8988T (cell line): ENCODE measurements at places on chromosomes 2 and 18.
A peak's percentile ranks its signal among the peaks of the same experiment; 100 is the strongest.

DNA sequence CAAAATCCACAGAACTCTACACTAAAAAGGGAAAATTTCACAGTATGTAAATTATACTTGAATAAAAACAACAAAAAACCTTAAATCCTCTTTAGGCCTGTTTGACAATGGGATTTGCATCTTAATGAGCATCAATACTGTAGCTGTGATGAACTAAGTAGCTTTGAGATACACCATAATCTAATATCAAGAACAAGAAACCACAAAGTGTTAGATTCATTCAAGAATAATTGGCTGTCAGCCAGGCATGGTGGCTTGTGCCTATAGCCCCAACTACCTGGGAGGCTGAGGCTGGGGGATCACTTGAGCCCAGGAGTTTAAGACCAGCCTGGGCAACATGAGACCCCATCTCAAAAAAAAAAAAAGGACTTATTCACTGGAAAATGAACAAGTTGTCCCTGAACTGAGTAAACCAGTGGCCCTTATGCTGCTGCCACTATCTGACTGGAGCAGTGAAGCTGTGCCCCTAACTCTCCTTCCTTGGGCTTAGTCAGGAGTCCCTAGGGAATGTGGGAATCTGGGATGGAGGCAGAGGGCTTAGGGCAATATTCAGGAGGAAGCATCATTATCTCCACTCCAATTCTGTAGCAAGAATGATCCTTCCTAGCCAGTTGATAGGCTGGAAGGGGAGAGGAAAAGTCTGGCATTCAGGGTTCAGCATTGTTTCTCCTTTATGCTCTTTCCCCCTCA is 88.5 kb downstream of the PRKCE start:
- DNase-seq: no peak

DNA sequence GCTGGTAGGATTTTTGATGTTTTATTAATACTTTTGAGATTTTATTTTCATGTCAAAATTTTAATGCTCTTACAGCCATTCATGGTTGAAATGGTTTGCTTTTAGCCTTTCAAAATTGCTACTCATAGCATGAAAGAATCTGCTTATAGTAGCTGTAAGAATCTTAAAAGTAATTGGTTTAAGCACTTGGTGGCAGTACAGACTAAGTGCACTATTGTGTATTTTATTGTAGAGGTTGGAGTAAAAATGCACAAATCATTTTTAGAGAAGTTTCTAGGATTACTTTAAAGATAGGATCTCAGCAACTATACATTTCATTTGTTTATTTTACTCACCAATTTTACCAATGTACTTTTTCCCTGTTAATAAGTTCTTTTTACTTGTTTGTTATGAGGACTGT is 205.8 kb downstream of the SPAG16 start:
- DNase-seq: no peak

DNA sequence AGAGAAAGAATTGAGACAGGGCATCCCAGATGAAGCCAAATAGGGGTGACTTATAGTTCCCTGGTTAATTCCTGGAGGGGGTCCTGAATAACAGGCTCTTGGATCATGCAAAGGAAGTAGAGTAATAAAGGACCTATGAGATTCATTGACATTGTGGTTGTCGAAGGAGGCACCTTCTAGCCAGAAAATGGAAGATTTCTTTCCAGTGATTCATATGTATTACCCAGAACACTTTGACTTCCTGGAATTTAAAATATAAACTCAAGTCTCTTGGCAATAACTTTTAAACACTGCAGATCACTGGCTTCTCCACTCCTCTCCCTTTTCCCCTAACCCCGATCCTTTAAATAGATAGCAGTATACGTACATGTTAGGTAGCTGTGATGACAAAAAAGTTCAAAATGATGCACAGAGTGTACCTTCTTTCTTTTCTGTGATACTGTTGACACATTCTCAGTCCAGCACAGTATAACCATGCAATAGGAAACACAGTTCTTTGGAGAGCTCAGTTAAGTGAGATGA is 211.8 kb downstream of the LTBP1 start:
- DNase-seq: peak; percentile 7

DNA sequence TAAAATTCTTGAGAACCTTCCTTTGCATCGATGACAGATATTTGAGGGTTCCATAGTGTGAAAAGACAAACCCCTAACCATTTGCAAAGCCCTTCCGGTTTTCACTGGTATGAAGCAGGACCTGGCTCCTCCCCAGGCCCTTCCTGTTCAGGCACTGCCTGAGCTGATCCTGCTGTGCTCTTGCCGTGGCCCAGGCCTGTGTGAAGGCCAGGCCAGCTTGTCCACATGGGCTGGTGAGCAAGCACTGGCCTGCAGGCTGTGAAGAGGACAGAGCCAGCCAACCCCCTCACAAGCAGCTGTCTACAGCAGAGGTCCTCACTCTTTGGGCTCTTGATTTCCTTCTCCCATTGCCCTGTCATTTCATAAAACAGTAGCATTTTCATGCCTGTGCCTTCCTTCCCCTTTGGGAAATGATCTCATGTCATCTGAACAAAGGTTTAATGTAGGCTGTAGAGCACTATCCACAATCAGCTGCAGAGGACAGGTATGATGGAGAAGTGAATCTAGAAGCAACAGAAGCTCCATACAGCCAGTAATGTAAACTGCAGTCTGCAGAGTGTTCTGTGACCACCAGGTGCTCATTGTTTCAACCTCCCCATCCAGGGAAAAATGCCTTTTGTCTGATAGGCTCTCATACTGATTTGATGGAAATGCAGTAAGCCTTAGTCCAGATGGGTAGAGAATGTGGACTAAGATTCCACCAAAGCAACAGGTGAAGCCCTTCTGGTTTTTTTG is 19.8 kb downstream of the MPHOSPH10 start:
- no peak for DNase-seq

- DNase-seq: no peak
Measured at GRCh38 chr2:192253692-192254091, 59.0 kb upstream of the TMEFF2 start.

DNA sequence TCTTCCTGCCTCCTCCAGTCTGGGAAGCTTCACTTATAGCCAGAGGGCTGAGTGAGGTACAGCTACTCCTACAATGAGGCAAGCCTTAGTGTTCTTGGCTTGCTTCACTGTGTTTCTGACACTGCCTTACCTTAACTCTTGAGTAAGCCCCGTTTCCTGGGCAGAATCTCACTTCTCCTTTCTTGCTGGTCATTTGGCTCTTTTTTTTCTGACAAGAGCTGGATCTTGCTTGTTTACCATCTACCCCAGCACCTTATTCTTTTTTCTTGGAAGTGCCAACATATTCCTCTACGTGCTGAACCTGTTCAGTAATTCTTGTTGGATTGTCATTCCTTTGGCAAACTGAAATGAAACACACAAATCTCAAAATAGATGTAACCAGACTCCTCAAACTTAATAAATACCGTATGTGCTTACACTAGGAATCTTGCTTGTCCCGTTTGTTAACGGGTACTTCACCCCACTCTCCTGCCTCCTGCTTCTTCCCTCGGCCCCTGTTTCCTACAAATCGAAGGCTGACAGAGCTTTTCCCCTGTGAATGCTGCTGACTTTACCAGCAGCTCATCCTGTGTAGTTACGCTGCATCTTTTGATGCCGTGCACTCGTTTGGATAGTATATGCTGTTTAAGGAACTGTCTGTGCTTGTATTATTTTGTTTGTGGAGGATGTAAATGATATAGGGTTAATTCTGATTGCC is 132.2 kb downstream of the FMNL2 start:
- no peak for DNase-seq

GRCh38 chr2:178700922-178701342 is 106.3 kb downstream of the TTN start:
- DNase-seq: no peak

GRCh38 chr2:119553687-119554344 is 9.6 kb downstream of the CFAP221 start:
- DNase-seq: no peak

GRCh38 chr2:13308989-13309388 is 592.3 kb downstream of the TRIB2 start:
- no peak for DNase-seq

GRCh38 chr2:240913810-240914644 is 7.9 kb downstream of the CROCC2 start:
- peak; percentile 99 for DNase-seq

DNA sequence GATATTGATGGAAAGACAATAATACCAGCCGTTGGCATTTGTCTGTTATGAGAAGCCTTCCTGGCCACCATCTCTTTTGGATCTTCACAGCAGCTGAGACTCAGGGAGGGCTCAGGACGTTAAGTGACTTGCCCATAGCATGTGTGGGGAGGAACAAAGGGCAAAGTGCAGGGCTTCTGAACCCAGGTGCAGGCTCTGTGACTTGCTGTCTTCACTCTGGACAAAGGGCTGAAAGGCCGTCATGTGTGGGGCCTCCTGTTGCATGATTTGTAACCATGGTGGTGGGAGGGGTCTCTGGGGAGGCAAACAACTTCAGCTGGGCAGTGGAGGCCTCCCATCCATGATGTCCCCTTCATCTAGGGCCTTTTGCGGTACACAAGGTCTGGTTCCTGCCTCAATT is 65.5 kb upstream of the SIX2 start:
- no peak for DNase-seq

GRCh38 chr2:9057939-9058761 is 54.7 kb upstream of the MBOAT2 start:
- DNase-seq: no peak

DNA sequence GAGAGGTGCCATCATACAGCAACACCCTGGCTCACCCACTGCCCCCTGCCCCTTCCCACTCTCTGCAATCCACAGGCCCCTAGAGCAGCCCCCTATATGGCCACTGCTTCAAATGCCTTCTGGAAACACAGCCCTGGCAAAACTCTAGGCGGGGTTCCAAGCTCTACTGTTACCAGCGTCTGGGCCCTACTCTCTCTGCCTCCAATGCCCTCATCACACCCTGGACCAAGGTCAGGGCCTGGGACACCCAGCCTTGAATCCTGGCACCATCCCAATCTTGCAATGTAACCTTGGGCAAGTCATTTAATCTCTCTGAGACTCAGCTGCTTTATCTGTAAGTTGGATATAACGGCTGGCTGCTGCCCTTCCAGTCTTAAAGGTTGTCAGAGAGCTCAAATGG is 39.2 kb upstream of the LOXHD1 start:
- DNase-seq: no peak

DNA sequence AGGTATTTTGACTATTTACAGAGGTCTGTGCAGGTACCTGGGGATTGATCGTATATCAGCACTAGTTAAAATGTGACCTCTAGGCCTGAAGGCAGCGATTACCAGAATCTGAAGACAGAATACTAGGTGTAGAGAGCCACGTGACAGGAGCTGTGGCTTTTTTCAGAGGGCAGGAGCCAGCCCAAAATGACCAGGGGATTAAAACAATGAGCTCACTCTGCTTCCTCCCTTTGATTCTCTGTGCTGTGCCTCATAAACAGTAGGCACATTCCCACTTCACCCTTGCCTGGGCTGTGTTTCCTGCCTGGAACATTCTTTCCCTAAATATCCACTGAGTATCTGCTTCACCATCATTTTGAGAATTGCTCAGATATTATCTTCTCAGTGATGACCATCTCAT is 15.2 kb downstream of the ITGAV start:
- DNase-seq: no peak

DNA sequence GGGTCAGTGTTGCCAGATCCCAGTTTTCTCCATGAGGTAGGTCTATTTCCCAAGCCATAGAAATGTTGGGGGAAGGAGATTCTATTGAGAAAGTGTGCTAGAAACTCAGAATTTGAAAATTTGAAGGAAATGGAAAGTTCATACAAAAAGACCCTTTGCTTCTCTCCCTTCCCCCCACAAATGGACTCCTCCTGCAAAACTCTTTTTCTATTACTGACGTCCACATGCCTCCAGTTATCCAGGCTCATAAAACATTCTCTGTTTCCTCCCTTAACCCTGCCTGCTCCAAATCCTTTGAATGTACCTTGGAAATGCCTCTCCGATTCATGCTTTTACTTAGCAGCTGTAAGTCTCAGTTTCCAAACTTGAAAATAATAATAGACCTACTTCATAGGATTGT is 237.5 kb upstream of the TNP1 start:
- no peak for DNase-seq

- no peak for DNase-seq
Measured at GRCh38 chr2:237715459-237715947, 83.1 kb upstream of the RBM44 start.

DNA sequence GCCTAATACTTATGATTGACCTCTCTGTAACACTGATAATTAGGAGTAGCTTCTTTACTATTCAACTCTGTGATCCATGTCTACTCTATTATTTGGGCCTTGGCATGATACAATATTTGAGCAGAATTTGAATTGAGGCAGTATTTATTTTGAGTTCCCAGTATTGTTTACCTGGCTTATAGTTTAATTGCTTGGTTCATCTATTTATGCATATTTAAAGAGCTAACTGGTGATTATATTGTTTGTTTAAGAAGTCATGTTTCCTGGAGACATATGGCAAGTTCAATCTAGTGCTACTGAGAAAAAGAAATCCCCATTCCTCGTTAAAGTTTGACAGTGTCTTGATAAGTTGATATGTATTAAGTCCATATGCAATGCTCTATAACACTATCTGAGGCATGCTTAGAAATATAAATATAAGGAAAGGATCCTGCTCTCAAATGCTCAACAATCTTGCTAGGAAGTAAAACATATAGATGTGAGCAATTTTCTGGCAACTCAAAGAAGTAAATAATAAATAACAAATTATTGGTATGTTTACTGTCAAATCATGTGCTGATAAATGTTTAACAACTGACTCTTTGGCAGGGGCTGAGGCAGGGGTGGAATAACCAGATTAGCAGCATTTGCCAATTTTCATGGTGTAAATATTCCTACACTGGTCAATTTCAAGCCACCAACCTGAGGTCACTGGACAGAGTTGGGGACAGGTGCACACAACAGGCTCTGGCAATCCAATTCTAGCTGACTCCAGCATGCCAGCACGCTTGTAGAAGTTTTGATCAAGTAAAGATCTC is 430.2 kb upstream of the PIK3C3 start:
- no peak for DNase-seq

DNA sequence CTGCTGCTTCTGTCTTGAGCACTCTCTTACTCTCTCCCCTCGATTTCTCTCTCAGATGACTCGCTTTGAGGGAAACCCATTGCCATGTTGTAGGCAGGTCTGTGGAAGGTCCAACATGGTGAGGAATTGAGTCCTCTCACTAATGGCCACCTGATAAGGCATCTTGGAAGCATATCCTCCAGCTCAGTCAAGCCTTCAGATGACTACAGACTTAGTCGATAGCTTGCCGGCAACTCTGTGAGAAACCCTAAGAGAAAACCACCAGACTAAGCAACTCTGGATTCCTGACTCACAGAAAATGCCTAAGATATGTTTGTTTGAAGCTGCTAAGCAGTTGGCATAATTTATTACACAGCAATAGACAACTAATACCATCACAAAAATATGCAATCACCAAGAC is 51.2 kb downstream of the WDR75 start:
- DNase-seq: no peak

DNA sequence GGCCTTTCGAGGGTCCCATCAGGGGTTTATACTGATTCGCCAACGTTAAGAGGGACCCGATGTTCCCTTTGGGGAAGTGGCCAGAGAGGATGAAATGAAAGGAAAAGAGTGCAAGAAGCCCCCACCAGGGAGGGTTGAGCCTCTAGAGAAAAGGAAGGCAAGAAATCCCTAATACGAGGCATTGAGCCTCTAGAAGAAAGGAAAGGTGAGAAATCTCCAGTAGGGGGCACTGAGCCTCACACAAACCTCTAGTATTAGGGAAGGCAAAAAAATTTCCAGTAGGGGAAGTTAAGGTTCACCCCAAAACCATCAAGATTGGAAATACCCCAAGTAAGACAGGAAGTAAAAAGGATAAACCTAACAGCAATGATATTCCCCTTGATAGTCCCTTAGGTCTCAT is 9.8 kb upstream of the SAP130 start:
- DNase-seq: no peak

- no peak for DNase-seq
Measured at GRCh38 chr2:3034396-3034795, 343.2 kb downstream of the EIPR1 start.

GRCh38 chr18:59570101-59570775 is 127.0 kb downstream of the CCBE1 start:
- DNase-seq: no peak
